ENCODE measurements at places on chromosomes 1 and 21.

GRCh38 chr1:100523038-100523652, 14.8 kb upstream of the GPR88 start:
- no peak for DNase-seq

- no peak for DNase-seq
Observed at GRCh38 chr1:151475175-151475574, 15.9 kb upstream of the POGZ start.

DNA sequence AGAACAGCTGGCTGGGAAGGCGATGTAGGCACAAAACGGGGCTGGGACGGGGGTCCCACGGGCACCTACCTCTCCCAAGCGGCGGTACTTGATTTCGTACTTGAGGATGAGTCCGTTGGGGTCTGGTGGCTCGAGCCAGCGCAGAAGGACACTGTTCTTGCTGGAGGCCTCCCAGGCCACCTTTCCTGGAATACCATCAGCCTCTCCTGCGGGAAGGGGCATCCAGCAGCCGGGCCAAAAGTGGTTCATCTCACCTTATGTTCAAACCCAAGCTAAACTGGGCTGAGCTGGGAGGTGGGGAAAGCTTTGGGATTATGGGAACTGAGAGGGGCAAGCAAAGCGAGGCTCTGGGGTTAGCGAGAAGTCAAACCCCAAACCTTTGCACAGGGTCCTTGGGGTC, 14.3 kb downstream of the INSRR start:
- DNase-seq: no peak

DNA sequence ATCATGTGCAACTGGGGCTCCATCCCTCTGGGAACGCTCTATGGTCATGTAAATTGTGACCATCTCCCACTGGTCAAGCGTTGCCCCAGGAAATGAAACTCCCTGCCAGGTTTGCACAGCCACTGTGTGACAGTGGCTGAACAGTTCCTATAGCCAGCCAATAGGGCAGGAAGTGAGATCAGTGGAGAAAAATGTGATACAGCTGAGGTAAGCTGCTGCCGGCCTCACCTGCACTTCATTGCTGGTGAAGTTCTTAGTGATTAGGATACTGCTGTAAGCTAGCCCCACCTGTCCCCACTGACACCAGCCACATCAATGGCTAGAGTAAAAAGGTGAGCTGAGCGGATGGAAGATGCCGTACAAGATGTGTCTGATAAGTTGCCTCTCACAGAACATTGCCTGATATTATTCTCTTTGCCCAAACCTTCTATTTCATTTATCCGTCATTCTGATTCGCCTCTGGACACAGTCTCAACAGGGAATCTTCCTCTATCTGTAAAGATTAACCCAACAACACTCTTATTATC, 38.4 kb upstream of the CDC42BPA start:
- DNase-seq: no peak

GRCh38 chr1:184210862-184211261, 159.3 kb downstream of the TSEN15 start:
- no peak for DNase-seq

GRCh38 chr1:205994346-205994745, 8.8 kb downstream of the RAB7B start:
- no peak for DNase-seq

DNA sequence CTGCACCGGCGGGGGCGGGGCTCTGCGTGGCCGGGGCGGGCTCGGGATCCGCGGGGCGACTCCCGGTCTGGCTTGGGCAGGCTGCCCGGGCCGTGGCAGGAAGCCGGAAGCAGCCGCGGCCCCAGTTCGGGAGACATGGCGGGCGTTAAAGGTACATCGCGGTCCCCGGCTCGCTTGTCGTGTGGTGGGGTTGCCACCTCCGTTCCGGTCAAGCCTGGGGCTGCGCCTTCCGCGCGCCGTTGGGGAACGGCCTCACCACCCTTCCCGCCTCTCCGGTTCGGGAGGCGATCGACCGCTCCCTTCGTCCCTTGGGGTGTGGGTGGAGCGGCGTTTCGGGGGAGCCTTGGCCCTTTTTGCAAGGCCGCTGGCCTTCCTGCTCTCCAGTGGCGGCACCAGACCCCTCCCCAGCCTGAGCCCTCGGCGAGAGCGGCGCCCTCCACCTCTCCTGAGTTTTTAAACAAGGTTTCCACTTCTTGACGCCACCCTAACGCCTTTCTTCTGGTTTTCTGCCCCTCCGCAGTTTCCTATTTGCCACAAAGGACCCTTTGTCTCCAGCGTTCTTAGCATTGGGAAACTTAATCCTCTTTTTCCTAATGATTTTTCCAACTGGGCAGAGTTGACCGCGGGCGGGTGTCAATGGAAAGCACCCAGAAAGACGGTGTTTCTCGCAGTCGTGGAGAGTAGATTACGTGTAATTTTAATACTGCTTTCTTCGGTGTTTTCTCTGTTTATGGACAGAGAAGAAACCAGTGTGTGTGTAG, at the start of the genes LEPR and LEPROT:
Gene LEPR (plus strand): TSS at position 79 of the 761 bp plus-strand sequence. CDS start 144,898 bp downstream, outside the sequence.
Gene LEPROT (plus strand): TSS at position 79 of the 761 bp plus-strand sequence. CDS start 57 bp downstream, at position 136.
- DNase-seq: no peak

- DNase-seq: no peak
Observed at GRCh38 chr1:42887366-42887765, 41.0 kb downstream of the ZNF691 start.

DNA sequence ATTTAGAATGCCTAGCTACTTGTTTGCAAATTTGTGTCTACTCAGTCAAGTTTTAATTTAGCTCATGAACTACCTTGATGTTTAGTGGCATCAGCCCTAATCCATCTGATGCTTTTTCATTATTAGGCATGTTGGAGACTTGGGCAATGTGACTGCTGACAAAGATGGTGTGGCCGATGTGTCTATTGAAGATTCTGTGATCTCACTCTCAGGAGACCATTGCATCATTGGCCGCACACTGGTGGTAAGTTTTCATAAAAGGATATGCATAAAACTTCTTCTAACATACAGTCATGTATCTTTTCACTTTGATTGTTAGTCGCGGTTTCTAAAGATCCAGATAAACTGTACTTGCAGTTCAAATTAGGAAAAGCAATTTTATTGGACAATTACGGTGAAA, 7.6 kb downstream of the SOD1 start:
- DNase-seq: no peak

- DNase-seq: peak; percentile 8
Observed at GRCh38 chr21:32770871-32771523, 558 bp downstream of the PAXBP1 start.

DNA sequence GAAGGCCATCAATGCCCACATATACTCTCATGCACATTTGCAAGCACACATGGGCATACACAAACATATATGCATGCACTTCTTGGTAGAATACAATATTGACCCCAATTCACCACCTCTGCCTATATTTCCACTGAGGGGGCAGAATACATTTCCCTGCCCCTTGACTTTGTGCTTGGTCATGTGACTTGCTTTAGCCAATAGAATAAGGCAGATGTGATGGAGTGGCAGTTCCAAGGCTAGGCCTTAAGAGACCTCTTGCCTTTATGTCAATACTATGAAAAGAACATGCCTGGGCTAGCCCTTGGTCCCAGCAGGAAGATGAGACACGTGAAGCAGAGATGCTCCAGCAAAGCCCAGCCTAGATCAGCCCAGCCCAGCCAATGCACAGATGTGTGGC, 66.0 kb upstream of the GRIK3 start:
- DNase-seq: no peak

- no peak for DNase-seq
Observed at GRCh38 chr1:48190881-48191280, 31.6 kb upstream of the SLC5A9 start.

GRCh38 chr1:110088739-110089316, 18.4 kb upstream of the ALX3 start:
- no peak for DNase-seq

DNA sequence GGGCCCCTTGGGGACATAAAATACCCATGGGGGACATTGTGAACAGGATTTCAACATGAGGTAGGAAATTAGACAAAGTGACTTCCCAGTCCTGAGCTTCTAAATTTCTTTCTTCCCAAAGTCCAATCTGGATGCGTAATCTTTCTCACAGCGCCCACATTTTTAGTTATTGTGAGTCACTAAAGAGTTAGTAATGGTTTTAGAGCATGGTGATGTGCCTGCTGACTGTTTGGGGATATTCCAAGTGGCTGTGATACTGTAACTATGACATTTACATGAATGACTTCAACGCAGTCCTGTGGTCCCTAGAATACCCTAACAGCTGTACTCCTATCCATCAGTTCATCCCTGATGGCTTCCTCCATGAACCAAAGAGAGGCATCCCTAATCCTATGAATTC, 224.0 kb upstream of the COA6 start:
- DNase-seq: no peak

DNA sequence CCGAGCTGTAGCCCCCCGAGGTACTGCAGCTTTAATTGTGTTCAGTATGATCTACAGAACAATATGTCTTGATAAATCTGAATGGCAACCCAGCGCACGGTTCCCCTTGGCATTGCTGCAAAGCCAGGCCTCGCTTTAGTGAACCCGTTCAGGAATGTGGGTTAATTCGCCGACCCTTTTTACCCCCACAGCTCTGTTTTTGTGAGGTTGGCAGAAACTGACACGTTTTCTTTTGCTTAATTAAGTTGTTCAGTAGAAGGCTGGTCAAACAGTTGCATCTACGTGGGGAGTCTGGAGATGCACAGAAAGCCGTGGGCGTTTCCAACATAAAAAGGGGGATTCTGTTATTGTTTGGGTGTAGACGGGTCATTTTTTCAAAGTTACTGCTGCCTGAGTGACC, 43.2 kb downstream of the OLIG1 start:
- DNase-seq: no peak

- no peak for DNase-seq
Observed at GRCh38 chr21:32456497-32456918, 44.0 kb downstream of the EVA1C start.

DNA sequence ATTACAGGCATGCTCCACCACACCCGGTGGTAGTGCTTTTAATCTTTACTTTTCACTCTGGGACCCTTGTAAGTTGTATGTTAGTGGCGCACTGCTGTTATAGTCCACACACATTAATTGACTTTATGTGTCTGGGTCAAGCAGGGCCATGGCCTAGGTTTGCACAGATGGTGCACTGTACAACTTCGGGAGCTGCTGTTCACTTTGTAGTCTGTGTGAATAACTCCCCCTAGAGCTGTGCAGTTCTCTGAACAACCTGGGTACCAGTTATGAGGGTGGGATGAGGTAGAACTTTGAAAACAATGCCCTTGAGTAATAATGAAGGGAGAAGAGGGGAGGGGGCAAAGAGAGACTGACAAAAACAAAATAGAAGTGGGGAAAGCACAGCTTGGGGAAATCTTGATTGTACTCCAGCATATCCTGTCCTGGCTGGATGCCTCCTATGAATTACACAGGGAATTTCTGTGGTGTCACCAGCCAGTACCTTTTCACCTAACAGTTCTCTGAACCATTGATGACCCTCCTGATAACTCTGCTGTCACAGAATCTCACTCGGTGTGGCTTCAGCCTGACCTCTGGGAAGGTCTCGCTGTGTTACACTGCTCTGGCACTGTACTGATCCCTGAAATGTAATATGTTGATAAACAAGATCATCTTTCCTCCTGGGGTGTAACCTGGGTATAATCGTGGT, 2.2 kb downstream of the PTGFRN start:
- DNase-seq: no peak

DNA sequence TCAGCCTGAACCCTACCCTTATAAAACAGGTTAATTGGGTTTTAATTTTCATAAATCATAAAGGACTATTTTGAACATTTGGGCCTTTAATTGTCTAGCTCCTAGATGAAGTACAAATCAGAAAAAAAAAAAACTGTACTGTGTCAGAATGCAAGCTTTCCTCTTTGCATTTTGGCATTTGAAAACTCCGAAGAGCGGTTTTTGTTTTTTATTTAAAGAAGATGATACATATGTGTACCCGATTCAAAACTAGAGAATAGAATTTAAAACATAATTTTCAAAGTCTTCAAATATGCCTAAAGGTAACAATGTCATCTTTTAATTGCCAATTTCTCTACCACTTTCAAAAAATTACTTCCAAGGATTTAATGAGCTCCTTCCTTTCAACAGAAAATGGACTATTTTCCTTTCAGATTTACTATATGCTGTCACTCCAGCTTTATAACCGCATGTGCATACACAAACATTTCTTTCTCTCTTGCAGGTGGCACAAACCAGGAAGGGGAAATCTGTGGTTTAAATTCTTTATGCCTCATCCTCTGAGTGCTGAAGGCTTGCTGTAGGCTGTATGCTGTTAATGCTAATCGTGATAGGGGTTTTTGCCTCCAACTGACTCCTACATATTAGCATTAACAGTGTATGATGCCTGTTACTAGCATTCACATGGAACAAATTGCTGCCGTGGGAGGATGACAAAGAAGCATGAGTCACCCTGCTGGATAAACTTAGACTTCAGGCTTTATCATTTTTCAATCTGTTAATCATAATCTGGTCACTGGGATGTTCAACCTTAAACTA, 33.7 kb downstream of the MRPL39 start:
- DNase-seq: peak; percentile 69

- DNase-seq: no peak
Observed at GRCh38 chr1:186605762-186606350, 74.4 kb downstream of the PTGS2 start.

- no peak for DNase-seq
Observed at GRCh38 chr1:234531151-234531635, 52.2 kb upstream of the TARBP1 start.

DNA sequence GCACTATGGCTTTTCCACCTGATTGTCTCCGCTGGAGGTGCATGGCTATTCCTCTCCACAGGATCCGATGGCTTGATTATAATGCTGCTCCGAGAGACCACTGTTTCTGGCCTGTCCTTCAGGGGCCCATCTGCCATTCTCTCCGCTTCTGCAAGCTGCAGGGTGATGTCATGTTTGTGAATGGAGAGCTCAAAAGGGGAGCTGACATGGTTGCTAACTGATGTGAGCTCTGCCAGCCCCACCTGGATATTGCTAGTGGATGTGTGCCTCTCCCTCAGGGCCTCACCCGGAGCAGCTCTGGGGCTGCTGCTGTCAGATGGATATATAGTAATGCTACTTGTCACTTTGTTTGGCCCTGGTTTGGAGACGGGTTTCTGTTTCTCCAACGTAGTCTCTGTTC, 72.3 kb downstream of the KDM1A start:
- no peak for DNase-seq

DNA sequence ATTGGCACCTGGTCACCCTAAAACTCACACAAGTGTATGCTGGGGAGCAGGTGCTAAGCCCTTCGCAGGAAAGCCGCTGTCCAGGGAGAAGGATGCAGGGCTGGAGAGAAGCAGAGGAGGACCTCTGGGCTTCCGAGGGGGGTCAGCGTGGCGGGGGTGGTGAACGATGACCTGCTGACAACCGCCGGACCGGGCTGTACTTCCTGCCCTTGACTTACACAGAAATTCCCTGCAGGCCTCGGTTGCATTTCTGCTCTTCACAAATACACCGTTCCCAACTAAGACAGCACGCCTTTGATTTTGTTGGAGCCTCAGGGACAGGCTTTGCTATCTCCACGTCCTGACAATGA, 37.6 kb downstream of the SLC2A7 start:
- no peak for DNase-seq

DNA sequence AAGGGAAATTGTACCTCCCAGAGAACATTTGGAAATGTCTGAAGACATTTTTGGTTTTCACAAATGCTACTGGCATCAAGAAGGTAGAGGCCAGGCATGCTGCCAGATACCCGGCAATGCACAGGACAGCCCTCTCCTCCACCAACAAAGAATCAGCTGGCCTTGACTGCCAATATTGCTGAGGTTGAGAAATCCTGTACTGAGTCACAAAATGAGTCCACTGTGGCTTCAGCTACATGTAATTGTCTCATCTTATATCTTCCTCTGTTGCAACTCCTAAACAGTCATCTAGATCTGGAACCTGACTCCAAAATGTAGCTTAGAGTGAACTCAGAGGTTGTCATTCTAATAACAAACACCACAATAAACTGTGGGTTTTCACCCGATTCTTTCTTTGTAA, 327.5 kb upstream of the POGK start:
- peak; percentile 15 for DNase-seq
